ENCODE measurements at places on chromosomes 16 and 17.

DNA sequence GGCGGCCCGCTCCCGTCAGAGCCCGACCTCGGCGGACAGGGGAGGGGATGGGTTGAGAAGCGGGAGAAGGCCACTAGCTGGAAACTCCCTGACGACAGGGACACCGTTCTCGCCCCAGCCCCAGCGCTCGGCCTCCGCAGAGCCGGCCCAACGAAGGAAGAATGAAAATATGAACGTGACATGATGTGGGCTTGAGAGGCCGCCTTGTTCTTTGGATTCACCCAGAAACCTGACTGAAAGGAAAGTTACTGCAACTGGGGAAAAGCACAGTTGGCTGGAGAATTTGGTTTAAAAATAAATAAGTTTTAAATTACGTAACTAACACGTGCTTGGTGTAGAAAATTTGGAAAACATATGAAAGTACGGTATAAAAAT lies 21.1 kb downstream of the NPTX1 start:
- no peak for DNase-seq

- DNase-seq = no peak
These were observed 11.2 kb downstream of the PIK3R5 start for GRCh38 chr17:8954339-8954738.

DNA sequence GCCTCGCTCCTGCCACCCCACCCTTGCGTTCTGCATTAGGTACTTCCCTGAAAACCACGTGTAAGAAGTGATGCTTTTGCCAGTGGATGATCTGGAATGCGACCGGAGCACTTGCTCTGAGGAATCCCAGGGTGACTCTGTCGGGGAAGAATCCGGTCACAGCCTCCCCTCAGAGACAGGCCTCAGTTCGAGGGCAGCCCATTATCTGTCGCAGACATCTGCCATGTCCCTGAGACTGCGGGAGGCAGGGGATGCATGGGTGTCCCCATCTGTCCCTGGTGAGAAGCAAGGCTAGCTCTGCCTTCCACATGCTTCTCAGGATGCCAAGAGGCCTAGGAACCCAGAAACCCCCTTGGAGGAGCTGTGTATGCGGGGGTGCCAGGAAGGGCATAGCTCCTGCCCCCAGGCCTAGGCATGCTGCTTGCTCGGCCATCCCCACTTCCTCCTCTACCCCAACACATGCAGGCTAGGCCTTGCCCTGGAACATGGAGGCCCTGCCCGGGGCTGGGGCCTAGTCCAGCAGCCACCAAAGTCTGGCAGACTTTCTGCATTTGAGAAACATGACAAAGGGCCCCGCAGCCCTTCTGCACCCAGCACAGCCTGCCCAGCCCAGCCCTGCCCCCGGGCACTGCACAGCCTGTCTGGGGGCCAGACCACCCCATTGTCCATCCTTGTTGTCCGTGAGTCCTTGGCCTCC lies 20.5 kb downstream of the MNT start:
- no peak for DNase-seq

DNA sequence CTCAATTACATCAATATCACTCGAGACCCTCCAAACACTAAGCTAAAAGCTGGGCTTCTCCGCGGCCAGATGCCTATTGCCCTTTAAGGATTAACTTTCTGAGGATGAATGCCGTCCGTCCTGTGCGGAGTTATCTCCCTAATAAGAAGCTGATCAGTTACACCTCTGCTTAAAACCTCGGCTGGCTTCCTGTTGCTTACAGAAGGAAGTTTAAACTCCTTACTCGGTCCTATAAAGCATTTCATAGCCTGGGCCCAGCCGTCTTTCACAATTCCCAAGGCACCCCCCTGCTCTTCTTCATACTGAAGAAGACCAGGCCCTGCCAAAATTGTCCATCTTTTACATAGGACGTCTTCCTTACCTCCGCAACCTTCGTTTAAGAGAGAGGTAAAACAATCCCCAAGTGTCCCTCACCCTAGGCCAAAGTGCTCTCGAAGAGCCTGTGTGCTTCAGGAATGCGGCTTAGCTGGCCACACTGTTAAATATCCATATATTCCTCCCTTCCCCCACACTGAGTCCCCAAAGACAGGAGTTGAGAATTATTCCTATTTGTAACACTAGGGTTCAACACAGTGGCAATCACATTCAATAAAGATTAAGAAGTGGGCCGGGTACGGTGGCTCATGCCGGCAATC lies 112.6 kb upstream of the IRX5 start:
- no peak for DNase-seq

DNA sequence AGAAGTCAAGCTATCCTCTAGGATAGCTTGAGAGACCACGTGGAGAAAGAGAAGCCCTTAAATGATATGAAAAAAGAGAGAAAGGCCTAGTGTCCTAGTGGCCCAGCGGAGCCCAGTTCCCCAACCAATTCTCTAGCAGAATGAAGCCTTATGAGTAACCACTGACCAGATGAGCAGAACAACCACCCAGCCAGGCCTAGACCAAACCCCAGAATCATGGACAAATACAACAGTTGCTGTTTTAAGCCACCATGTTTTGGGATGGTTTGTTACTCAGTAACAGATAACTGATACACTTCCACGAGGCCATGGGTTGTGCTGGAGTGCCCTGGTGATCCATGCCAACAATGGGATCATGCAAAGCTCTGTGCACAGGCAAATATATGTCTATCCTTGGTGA lies 377.1 kb downstream of the SOX9 start:
- no peak for DNase-seq

DNA sequence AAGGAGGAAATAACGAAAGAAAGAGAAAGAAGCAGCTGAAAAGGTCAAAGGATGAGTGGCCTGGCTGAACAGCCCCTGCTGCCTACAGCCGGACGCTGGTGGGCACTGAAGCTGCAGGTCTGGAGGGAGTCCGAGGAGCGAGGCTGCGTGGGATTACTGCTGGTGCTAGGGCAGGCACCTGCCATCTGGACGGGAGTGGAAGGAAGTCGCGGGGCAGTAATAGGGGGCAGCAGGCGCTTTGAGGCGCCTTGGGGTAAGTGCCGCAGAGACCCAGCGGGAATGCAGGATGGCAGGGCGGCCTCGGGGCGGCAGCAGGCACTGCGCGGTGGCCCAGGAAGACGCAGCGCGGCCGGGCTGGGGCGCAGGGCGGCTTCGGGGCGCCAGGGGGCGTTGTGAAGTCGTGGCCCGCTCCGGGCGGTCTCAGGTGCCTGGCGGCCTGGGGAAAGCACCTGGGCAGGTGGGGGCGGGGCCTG lies 303 bp upstream of the SCNN1G start:
- peak; percentile 87 for DNase-seq

DNA sequence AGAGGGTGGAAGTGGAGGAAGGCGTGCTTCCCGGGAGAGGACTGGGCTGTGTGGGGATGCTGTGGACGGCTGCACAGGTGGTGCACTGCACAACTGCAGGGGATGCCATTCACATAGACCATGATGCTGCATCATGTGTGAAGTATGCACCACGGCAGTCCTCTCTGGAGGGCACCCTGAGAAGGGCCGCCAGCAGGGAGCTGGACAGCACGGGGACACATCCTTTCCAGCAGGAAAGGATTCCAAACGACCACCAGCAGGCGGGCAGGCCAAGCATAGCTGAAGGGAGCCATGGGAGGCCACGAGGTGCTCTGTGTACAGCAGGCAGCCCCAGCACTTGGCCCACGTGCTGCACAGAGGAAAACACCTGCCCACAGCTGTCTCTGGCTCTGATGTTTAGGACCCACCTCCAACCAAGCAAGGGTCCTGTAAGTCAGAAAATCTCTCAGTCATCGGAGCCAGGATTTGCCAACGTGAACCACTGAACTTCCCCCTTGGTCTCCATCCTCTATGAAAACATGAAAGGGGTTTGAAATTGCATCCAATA lies 10.1 kb downstream of the ACTG1 start:
- no peak for DNase-seq
